Testis (tissue), 5 donors: ENCODE measurements at places on chromosomes 4 and X. TPM values are rescaled to one million over a fixed set of nuclear protein-coding genes. Genes with fewer than 3 reads are reported as not detected.

SGMS2 gene
- 24.2 TPM for polyA plus RNA-seq

MGAT4D gene
- 38.6 TPM for polyA plus RNA-seq

SAT1 gene
- polyA plus RNA-seq: 258 TPM

FAM200B gene
- 75.2 TPM for polyA plus RNA-seq
